NCI-H1048 (cell line): ENCODE measurements at places on chromosomes 2 and 18.
A peak's percentile ranks its signal among the peaks of the same experiment; 100 is the strongest.

GRCh38 chr18:79049506-79049905, 19.7 kb upstream of the ATP9B start:
- DNase-seq: no peak

DNA sequence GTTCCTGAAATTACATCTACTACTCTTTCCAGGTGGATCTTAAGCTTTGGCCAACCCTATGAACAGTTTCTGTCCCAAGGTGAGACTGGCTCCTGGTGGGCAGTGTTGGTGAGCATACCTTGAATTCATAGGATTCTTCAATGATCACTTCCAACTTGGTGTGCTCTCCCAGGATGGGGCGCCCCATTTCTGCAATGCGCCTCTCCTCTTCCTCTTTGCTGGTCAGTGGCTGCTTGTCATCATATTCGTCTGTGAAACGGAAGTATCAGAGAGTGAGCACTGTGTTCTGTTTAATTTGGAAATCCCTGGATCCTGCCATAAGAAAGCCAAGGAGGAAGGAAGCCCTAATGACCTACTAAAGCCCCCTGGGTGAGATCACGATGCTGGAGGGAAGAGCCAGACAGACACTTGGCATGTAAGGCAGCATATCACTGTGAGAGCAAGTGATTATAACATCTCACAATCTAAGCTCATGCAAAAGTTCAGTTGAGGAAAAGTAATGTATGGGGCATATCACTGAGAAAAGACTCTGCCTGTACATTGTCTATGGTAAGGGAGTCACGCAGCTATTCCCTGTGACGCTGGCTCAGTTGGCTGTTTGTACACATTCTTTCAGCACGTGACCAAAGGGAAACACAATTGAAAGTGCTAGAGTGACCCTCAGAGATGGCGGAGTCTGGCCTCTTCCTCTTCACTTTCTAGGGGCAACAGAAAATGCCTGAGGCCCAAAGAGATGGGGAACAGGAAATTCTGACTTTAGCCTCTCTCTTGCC, 287.0 kb downstream of the SLC8A1 start:
- no peak for DNase-seq

- DNase-seq: peak; percentile 75
Measured at GRCh38 chr2:240566203-240567136, 1.8 kb upstream of the RNPEPL1 start.

- no peak for DNase-seq
Measured at GRCh38 chr2:20617892-20618467, 32.9 kb downstream of the HS1BP3 start.

DNA sequence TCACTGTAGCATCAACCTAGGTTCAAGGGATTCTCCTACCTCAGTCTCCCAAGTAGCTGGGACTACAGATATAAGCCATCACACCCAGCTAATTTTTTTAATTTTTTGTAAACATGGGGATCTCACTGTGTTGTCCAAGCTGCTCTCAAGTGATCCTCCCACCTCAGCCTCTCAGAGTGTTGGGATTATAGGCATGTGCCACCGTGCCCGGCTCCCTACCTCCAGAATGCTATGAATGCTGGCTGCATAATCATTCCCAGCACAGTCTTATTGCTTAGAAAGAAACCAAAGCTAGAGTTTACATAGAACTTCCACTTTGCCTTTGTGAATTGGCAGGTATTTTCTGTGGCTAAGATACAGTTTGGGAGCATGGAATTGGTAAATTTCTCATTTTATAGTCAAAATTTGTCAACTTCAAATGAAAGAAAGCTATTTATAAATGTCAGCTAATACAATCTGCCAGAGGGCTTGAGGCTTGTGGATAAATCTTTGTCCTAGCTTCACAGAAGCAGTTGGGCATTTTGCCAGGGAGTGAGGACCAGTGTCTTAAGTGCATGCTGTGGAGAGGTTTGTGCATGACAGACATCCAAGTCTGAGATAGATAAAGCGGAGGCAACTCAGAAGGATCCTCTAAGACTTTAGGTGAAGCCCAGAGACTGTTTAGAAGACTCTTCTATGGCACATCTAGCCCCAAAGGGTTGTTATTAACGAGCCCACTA, 175.4 kb downstream of the ANTXR1 start:
- no peak for DNase-seq

- no peak for DNase-seq
Measured at GRCh38 chr18:39825485-39826150, 2129.4 kb upstream of the PIK3C3 start.

DNA sequence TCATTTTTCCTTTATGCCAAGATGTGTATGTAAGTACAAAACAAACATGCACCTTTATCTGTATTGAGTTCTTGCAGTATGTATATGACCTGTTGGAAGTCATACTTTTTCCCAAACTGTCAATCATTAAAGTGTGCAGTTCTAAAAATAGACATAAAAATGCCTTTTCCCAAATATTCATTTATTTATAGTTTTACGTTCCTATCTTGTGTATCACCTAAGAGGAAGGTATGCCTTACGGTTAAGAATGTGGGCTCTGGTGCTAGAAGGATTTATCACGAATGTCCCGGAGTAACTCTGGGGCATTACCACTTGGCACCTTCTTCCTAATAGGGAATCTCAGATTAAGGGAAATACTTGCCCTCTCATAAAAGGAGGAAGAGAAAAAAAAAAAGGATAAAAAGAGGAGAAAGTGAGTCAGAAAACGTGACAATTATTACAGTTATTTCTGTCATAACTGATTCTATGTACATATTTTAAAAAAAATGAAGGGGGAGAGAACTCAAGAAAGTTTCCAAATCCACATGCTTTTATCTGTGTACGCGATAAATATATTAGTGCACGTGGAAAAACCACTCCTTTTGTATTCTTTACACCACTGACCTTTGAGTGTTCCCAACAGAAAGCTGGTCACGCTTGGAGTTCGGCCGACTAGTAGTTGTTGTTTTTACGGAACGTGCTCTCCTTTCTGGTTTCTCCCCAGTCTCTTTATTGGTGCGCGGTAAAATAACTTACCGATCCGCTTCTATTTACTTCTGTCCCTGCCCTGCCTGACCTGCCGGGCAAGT, 721 bp downstream of the MCEE start:
- no peak for DNase-seq

DNA sequence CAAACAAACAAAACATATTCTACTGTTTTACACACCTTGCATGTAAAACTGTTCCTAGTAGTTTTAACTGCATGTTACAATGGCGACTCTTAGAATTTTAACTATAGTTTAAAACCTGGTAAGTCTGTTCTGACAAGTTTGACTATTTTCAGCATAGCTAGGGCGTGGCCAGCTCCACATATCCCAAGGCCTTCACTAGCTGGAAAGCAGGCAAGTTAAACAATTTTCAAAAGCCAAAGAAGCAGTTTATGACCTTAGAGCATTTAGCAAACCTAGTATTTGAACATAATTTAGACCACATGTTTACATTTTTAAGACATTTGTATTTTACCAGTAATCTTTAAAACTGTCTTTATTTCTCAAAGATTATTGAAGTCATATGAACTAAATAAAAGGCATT, 402.8 kb upstream of the SYT4 start:
- DNase-seq: no peak

DNA sequence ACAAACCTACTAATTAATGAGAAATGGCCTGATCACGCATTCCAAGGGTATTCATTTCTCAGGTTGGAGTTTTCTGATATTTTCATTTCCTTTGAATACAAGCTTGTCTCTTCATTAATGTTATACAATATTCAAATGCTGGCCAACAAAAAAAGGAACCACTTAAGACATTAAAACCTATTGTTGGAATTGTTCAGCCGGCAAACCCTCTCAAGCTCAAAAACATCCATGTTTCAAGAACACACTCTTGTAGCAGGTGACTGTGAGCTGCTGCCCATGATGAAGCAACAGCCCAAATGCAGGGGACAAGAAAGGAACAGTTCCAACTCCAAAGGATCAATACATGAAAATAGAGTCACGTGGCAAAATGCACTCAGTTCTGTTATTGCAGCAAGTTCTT, 454.5 kb downstream of the BCL11A start:
- DNase-seq: no peak

GRCh38 chr2:145079641-145080040, 559.7 kb upstream of the ZEB2 start:
- no peak for DNase-seq

GRCh38 chr2:127566576-127566975, 31.1 kb downstream of the MYO7B start:
- no peak for DNase-seq

- DNase-seq: no peak
Measured at GRCh38 chr2:71336802-71337201, 5.2 kb downstream of the ZNF638 start.

DNA sequence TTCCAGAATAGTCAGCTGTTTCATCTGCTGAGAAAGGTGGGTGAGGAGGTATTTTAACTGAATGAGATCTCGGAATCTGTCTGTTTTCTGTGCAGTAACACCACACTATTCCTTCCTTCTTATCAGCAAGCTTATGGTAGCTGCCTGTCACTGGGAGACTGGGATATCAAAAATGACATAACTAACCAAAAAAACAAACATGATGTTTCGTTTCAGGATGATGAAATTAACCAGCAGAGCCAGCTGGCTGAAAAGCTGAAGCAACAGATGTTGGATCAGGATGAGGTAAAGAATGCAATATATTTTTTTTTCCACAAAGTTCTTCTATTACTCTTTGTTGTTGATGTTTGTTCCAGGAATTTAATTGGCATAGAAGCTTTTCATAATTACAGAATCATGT, 59.8 kb upstream of the LYPD6B start:
- DNase-seq: no peak

DNA sequence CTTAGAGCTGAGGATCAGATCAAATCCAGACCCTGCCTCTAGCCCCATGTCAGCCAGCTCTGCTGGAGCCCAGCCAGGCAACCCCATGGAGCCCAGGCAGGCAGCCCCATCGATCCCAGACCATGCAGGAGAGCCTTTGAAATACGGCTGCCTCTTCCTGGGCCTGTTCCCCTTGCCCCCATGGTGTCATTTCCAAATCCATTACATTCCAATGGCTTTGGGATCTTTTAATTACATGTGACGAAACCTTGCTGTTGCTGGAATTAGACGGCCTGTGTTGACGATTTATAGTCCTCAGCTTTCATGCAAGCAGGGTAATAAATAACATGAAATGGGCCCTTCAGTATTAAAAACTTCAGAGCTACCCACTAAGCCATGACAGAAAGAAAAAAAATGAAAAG, 75.8 kb upstream of the SLC14A2 start:
- no peak for DNase-seq

- no peak for DNase-seq
Measured at GRCh38 chr2:57897920-57898319, 148.7 kb upstream of the VRK2 start.

- no peak for DNase-seq
Measured at GRCh38 chr18:55430026-55430425, 158.0 kb downstream of the TCF4 start.

DNA sequence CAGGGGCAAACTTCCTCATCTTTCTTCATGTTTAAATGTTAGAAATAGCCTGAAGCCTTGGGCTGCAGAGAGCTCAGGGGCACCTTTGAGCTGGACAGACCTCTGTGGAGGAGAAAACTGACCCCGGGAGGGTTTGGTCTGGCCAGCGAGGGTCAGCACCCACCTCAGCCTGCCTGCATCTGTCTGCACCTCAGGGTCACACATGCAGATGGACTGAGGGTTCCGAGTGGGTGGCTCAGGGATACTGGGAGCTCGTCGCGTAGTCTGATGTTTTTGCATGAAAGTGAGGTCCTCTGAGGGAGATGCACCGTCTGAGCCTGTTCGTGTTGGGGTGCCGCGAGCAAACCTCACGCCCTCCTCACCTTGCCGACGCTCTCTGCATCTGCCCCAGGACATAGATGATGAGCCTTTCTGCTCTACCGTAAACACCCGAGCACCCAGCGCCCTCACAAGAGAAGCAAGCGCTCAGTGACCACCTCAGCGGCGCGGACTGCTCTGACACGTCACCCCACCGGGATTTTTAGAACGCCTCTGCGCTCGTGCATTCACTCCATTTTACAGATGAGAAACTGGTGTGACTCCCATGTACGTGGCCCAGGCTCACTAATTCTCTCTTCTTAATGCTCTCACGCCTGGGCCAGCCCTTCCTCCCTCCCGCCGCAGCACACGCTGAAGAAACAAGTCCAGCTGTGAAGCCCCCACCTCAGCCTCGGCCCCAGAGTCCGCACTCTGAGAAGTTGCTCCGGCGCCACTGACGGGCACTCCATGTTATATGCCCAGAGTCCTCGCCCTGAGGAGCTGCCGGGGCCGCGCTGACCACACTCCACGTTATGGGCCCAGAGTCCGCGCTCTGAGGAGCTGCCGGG, 9.5 kb downstream of the KCNG2 start:
- DNase-seq: no peak

DNA sequence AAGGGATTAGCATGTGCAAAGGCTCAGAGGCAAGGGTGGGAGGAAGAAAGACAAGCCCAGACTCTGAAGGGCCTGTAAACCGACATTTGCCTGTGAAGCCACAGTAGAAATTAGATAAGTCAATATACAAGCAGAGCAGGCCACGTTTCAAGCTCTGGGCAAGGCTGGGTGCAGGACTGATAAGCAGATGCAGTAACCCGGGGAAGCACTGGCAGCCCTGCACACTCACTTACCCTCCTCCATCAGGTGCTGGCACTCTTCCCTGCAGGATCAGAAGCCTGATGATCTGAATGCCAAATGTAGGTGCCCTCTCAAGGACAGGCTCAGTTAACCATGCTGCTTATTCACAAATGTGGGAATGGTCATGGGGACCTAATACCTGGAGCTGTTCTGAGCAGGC, 46.3 kb upstream of the RAB12 start:
- DNase-seq: no peak

- no peak for DNase-seq
Measured at GRCh38 chr2:53473236-53473635, 294.4 kb upstream of the CHAC2 start.

DNA sequence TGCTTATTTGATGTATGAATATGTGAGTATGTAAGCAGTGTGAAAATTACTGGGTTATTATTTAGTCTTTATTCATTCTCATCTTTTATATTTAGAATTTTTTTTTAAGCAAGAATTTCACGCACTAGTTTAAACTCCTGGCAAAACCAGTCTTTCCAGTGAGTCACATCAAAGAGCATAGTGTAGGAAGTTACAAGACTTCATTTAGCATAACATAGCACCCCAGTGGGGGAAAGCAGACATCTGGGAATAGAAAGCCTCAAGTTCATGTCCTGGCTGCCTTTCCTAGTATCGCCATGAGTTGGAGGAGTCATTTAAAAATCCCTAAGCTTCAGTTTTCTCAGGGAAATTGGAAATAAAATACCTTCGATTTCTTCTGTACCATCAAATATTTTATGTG, 408.3 kb downstream of the NUP35 start:
- no peak for DNase-seq

DNA sequence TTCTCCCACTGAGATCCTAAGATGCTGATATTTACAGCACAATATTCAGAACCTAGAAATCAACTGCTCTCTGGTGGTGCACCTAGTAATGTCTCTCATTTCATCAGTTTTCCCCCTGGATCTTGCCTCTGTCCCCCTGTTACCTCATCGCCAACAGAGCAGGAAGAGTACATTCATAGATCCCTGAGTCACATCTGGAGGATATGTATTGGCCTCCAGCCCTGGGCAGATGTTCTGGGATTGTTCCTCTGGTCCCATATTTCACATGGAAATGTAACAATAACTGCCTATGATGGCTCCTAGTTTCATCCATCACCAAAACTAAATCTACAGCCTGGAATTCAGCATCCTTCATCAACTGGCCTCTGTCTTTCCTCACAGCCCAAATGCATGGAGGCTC, 278.8 kb upstream of the SLC14A2 start:
- no peak for DNase-seq
